ENCODE measurements at places on chromosomes 4 and X.

- no peak for DNase-seq
These were observed 31.8 kb upstream of the PDLIM5 start for GRCh38 chr4:94419956-94420355.

- peak; percentile 42 for DNase-seq
These were observed 20.8 kb upstream of the SEC24B start for GRCh38 chr4:109412776-109413175.

DNA sequence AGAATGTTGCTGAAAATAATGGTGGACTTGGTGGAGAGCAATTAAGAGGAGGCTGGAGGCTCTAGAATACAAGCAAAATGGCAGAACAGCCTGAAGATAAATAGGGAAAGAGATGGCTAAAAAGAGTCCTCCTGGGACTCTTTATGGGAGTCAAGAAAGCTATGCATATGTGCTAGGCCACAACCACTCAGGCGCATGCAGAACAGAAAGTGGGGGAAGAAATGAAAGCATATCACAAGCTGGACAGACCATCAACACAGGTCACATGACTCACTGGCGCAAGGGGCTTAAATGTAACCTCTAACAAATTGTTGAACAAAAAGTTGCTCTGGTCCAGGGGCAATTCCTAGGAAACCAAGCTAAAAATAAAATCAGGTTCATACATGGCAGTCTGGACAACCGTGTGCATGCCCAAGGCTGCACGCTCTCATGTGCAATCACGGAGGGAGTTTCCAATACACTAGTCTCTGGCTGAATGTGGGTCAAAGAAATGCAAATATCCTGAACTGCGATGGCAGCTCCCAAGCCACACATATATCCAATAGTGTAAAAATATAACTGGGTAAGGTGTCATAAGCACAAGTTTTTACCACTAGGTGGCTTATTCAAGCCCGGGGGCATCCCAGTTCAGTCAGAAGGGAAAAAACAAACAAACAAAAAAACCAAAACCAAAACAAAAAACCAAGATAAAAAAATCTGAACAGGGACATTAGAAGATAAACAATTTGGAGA is 45.4 kb downstream of the ZNF711 start:
- no peak for DNase-seq

DNA sequence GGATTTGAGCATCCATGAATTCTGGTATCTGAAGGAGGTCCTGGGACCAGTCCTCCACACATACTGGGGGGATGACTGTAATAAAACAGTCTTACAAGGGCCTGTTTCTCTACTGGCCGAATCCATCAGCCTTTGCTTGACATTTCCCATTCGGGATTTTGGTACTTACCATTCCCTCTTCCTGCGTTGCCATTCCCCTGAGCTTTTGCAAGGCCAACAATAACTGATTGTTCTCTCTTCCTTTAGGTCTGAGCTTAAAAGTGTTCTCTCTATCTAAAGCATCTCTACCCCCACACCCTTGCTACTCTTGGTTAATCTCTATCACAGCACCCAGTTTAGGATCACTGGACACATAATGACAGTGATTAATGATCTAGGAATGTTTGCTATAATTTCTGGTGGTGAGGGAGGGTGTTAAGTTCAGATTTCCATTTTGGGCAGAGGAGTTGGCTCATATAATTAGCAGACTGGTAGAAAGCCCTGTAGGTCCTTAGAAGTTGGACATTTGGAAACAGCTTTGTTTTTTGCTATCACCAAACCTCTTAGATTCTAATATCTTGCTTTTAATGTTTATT is 29.4 kb downstream of the TMA16 start:
- DNase-seq: no peak

DNA sequence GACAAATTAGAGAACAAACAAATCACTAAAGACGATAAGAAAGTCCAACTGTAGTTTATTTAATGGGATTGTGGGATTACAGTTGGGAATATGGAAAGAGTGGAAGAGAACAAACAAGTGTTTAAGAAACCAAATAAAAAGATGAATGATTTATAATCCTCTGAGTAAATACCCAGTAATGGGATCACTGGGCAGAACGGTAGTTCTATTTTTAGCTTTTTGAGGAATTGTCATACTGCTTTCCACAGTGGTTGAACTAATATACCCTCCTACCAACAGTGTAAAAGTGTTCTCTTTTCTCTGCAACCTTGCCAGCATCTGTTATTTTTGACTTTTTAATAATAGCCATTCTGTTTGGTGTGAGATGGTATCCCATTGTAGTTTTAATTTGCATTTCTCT is 15.0 kb downstream of the C4orf51 start:
- no peak for DNase-seq

DNA sequence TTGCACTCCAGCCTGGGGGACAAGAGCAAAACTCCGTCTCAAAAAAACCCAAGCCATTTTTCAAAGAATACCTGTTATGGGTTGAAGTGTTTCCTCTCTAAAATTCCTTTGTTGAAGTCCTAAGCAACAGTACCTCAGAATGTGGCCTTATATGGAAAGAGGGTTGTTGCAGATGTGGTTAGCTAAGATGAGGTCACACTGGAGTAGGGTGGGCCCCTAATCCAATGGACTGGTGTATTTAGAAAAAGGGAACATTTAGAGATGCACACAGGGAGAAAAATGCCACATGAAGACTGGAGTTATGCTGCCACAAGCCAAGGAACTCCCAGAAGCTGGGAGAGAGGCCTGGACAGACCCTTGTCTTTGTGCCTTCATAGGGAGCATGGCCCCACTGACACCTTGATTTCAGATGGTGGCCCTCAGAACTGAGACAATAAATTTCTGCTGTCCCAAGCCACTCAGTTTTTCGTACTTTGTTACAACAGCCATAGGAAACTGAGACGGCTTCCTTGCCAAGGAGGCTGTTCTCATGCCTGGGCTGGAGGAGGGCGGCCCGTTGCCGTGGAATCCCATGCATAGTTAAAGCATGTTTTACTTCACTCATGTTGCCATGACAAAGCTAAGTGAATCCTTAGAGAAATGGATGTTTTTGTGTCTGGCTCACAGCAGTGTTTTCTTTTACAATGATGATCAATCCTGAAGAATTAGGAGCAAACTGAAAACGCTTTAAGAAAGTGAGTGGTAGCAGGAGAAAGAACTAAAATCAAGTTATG is 16.5 kb downstream of the TRAPPC2 start:
- peak; percentile 71 for DNase-seq

DNA sequence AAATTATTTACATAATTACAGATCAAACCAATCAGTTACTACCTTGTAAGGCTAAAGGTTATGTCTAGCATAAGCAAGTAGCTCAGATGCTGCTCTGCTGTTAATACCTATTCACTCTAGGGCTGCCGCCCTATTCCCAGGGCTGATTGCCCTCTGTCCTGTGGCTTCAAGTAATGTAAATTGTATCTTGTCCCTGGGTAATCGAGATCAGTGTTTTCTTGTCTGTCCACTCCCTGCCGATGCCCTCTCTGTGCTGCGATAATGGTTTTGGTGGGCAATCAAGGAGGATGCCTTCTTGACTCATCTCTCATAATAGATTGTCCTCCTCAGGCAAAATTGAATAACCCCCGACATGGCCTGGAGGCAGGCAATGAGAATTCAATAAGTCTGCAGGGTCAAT is 641.0 kb upstream of the PITX2 start:
- no peak for DNase-seq

Measured in femur (tissue), 1 donor.